NB4 (cell line): ENCODE measurements at places on chromosomes 2 and 18.

DNA sequence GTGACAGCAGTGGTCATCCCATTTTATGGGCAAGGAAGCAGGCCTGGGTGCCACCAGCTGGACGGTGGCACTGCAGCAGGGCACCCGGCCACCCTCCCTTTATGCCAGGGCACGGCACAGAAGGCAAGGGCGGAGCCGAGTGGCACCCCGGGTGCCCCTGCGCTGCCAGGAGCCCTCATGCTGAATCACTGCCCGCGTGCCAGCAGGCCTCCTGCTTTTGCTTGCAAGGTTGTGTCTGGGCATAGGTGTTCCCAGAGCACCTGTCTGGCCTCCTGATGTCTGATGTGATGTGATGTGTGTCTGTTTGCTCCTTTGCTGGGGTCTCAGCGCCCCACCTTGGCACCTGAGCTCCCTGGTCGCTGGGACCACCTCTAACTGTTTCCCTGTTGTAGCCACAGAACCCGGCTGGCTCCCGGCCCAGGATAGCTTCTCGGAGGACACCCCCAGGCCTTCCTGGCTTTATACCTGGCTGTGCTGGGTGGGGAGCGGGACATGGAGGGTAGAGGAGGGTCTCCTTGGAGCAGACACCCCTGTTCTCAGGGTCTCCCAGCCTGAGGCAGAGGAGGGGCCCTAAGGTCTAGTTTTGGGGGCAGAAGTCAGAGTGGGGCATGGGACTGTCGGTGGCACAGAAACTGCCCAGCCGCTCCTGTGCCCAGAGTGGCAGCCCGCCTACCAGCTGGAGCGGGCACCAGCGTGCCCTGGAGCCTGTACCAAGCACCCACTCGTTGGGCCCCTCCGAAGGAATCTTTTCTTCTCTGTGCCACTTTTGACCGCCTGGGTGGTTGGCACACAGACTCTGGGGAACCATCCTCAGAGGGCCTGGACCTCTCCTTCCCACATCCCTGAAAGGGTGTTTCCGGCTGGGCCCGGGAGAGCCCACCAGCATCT is 3.6 kb downstream of the GPC1 start:
- DNase-seq: no peak

GRCh38 chr18:74644713-74645112 is 47.0 kb downstream of the ZNF407 start:
- no peak for DNase-seq

DNA sequence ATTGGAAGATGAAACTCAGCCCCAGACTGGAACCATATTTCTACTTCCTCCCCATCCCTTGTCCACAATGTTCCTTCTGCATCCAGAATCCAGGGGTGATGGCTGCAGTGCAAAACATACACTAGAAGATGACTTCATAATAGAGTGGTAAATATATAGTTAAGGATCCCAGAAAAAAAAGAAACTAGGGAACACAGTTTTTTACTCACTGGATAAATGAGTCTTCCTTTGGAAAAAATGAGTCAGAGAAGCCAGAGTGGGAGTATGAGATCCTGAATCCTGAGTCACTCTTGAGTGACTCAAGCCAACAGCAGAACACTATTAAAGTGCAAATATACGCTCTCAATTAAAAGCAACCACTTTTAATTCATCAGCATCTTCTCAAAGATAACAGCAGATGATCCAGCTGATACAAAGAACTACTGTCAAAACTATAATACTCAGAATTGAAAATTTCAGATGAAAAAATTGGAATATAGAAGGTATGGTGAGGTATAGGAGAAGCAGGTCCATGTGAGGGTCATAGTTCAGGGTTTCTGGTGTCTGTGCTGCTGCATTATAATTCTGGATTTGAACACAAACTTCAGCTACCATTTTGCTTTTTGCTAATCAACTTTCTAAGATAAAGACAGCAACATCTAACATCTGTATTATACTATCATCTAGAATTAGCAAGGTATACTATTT is 987.2 kb upstream of the CDH2 start:
- no peak for DNase-seq

- DNase-seq: no peak
Observed at GRCh38 chr2:67208887-67209500, 188.1 kb upstream of the ETAA1 start.

GRCh38 chr2:189350540-189351209 is 90.6 kb upstream of the WDR75 start:
- DNase-seq: no peak

- DNase-seq: peak; percentile 62
Observed at GRCh38 chr2:231241755-231242507, 43.5 kb downstream of the ARMC9 start.

- DNase-seq: no peak
Observed at GRCh38 chr18:255171-255570, 12.7 kb downstream of the THOC1 start.

GRCh38 chr2:64698668-64699444 is 45.1 kb upstream of the SERTAD2 start:
- DNase-seq: no peak

DNA sequence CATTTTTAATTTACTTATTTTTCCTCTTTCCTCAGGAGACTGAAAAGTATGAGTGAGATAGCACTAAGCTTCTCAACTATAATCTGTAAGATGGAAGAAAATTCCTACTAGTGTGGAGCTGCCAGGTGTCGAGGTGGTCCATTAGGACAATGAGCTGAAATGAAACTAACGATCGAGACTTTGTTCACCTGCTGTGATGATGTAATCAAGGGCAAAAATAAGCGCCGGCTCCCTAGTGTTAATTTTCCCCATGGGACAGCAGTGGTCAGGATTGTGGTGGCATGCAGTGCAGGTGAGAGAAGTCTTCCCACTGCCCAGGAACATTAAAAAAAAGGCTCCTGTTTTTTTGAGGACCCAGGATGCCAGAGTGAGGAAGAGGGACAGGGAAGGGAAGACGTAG is 859.1 kb upstream of the GCFC2 start:
- no peak for DNase-seq
